Stimulated activated CD8-positive, alpha-beta memory T cell treated with anti-CD3 and anti-CD28 coated beads, Interleukin-7, amount 100 ng/mL, for 1 hour (primary cell): ENCODE measurements at places on chromosomes 4 and X.

DNA sequence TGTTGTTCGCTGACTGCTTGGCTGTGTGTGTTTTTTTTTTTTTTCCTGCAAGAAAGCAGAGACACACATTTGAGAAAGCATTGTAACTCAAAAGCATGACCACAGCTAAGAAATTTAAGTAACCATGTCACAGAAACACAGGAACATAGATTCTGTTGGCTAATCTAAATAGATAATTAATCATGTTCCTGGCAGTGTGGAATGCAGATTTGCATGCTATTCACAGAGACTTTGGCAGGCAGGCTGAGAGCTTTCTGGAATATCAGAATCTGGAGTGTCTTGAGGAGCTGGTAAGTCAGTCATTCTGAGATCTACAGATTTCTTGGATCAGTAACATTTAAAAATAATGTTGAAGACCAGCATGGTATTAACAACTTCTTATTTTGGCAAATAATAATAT, 33.2 kb upstream of the SMS start:
- no peak for DNase-seq

DNA sequence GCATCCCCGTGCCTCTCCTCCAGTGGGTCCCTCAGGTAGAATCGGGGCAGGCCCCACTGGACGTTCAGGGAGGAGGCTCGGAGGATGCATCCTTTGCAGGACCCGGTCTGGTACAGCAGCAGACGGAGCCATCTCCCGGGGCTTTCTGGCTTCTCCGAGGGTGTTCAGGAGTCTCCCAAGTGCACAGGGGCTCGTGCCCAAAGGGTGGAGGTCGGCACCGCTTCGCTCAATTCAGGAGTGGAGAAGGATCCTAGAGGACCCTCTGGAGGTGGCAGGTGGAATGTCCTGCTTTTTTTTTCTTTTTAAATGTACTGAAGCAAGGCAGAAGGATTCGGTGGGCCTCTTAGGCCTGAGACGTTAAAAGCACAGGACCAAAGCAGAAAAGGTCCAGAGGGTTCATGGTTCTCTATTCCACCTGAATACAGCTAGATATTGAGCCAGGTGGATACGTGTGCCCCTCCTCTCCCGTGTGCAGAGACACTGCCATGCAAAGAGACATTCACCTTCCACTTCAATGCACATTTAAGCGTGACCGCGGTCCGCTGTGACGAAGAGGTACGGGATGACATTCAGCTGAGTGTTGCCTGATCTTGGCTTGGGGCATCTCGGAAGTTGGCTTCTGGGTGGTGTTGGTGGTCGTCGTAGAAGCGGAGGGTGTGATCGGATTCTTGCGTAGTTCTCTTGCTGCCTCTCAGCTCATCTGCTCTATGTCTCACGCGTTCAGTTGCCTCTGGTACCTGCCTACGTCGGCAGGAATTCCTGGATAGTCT, 281.2 kb upstream of the AGTR2 start:
- no peak for DNase-seq

GRCh38 chrX:106170318-106170717, 2.2 kb downstream of the PWWP3B start:
- no peak for DNase-seq

DNA sequence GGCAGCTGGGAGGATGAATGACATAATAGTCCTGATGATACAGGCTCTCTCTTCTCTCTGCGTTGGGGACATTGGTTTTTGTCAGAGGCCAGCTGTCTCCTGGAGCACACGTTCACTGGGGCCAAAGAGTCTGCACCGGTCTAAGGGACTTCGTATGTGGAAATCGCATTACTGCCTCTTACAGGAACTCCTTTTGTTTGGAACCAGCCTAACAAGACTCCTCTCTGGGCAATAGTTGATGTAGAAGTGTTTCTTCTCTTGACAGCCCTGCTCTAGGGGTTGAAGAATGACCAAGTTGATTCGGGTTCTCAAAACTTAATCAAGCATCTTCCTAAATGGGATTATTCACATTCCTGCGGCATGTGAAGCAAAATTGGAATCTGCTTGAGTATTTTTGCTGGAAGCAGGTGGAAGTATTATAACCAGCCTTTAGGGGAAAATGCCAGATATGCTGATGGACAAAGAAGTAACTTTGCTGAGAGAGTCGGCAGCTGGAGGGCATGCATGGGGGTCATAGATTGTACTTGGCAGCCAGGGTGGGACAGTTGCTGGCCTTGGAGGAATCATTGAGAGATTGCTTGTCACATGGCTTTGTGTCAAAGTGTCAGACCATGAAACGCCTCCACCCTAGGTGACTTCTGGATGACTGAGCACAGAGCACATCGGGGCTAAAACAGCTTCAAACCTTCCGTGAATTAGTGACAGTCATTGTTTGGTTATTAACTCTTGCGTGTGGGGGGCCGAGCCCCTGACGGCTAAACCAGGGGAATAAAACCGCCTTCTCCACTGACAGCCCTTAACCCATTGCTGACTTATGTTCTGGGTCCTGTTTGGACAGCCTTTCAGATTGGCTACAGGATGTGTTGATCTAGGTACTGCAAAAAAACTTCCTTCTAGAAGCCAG, 34.4 kb upstream of the SLC34A2 start:
- DNase-seq = no peak

GRCh38 chrX:4936315-4936714, 1222.9 kb upstream of the PRKX start:
- DNase-seq = no peak
